ENCODE measurements at places on chromosomes 4 and X.

GRCh38 chr4:67292636-67293035 is 252.7 kb downstream of the CENPC start:
- no peak for DNase-seq

GRCh38 chr4:155975511-155975910 is 21.8 kb upstream of the CTSO start:
- no peak for DNase-seq

DNA sequence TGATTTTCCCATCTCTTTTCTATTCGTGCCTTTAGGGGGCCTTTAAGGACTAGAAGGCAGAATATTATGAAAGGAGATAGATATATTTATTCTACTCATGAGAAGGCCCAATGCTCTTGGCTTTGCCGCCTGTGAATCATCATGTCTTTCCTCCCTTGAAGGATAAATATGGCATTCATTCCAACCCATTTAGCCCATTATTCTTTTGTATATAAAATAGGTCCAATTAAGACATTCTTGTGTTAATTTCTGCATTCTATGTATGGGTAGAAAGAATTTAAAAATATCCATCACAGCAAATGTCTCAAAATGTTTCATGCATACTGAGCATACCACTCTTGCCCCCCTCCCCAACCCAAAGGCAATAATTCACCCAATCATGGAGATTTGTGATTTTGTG is 115.1 kb downstream of the AFF2 start:
- no peak for DNase-seq

DNA sequence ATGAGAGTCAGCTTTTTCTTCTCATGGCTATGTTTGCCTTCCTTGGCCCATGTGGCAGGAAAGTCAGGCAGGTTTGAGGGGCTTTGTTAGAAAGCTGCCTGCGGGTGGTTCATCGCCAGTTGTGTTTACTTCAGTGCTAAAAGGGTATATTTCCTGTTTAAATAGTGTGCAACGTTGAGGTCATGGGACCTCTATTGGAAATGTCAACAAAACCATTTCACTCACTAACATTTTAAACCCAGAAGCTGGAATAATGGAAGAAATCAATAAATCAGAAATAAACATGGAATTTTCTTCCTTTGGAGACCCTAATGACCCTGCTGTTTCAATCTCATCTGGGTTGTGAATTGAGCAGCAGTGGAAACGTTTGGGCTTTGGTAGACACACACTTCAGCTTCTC is 185.8 kb downstream of the ANKRD50 start:
- DNase-seq: no peak

DNA sequence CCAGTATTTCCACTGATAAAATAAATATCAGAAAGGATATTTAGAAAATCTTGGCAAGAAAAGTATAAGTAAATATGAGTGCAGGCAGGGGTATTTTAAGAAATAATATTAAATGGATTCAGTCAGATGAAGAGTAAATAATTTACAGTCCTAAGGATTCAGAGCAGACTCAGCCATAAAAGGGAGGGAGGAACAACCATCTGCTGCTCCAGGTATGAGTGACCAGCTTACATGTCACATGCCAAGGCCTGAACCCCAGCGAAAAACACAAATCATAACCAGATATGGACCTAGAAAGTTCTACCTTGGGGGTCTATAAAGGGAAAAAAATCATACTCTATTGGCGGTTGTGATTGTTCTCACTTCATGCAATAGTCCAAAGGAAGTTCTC is 166.8 kb downstream of the COL4A6 start:
- no peak for DNase-seq

DNA sequence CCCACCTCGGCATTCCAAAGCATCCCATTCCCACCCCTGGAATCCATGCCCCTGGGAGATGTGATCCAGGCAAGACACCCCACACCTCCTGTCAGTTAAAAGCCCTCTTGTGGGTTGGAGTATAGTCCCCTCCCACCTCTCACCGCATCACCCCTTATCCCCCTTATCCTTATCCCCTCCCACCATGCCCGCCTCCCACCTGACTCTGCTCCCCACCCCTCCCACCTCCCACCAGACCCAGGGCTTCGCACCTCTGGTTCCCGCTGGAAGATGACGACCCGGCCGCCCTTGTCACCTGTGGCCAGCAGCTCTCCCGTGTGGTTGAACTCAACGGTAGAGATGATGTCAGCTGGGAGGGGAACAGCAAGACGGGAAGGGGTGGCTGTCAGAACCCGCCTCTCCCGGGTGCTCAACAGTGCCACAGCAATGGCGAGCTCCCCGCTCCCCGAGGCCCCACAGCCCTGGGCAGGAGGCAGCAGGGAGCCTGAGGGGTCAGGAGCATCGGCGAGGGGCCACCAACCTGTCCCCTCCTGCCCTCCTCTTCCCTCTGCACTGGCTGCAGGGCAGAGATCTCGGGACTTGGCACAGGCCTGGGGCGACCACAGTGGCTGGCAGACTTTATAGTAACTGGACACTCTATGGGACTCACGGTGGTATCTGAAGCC is 91.5 kb downstream of the PPP2R2C start:
- DNase-seq: no peak

- DNase-seq: peak; percentile 93
These were observed 112.0 kb downstream of the SHROOM3 start for GRCh38 chr4:76546759-76547742.

DNA sequence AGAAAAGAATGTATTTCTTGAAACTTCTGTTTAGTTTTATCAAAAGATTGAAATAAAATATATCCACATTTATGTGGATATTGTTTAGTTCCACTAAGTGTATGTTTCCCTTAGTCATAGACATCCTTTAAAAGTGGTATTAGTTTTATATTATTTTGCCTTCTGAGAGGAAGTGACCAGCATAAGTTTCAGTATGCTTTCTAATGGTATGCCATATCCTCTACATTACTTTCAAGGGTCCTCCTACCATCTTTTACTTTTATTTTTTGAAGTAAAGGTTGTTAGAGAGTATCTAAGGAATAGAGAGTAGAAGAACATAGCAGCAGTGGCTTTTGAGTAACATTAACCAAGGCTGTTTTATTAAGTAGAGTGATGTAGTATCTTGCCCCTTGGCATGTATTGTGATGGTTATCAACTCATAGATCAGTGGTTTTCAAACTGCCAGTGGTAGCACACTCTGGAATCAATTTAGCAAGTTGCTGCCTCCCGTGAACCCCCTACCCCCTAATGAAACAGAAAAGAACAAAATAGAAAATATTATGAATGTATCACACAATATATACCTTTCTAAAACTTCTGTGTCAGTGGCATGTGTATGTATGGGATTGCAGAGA is 44.8 kb downstream of the RBPJ start:
- no peak for DNase-seq

DNA sequence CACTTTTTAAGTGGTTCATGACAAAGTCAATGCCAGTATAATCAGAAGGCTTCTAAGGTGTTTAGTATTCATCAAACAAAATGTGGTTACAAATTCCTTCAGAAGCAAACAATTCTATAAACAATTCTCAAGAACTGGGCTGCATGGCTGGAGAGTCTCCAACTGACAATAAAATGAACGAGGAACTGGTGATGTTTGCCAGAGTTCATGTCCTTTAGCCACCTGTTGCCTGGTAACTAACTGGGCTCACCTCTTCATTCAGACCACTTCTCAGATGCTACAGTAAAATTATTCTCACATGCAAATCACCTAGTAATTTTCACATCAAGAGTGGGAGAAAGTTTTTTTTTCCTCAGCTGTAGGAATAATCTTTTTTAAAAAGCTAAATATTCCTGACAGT is 53.3 kb downstream of the CAMK2D start:
- DNase-seq: peak; percentile 39

- no peak for DNase-seq
These were observed 49.7 kb upstream of the GPRIN3 start for GRCh38 chr4:89357340-89357739.

DNA sequence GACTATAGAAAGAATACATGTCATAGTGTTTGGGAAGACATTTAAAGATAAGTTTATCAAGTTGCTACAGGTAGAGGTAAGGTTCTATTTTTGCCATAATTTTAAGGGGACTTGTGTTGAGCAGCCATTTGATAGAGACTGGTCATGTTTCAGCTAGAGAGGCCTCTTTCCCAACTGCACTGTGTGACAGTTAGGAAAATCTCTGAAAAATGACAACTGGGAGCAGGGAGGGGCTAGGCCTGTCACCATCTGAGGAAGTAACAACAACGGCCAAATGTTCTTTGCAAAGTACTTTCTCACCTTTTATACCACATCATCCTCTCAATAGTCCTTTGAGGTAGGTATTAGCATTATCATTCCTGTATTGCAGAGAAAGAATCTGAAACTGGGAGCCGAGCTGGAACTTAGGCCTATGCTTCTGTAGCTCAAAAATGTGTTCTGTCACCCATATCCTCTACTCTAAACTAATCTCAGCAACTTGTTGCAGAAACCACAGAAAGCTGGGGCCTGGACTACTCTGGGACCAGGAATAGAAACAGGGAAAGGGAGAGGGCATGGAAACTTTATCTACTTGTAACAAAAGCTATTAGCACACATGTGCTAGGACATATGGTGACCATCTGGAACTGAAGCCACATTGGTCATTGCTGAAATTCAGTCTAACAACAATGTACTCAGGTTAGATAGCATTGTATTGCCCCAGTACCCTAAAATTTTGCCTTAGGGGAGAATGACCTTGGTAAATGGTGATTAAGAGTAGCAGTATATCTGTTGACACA is 198.9 kb downstream of the MID1IP1 start:
- DNase-seq: peak; percentile 75

GRCh38 chr4:4269331-4269731 is 20.6 kb downstream of the LYAR start:
- no peak for DNase-seq

GRCh38 chrX:38220024-38220414 is 652 bp downstream of the SRPX start:
- DNase-seq: peak; percentile 68

GRCh38 chr4:128538111-128538882 is 250.7 kb upstream of the PGRMC2 start:
- no peak for DNase-seq

GRCh38 chrX:79588233-79588632 is 221.1 kb upstream of the ITM2A start:
- no peak for DNase-seq

DNA sequence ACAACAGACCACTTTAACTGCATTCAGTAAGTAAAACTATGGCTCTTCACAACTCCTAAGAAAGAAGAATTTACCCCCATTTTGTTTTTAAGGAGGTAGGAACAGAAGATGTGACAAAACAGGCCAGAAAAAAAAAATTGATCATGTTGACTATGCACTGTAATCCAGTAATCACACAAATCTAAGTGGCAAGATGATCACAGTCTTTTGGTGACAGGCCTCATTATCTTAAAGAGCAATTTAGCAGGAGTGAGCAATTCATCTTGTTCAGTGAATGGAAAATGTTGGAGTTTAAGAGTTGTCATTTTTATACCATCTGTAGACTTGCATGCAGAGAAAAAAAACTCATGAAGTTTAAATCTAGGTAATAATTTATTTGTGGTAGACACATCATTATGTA is 115.1 kb downstream of the SLC39A8 start:
- no peak for DNase-seq

GRCh38 chr4:17846266-17846665 is 35.5 kb downstream of the NCAPG start:
- no peak for DNase-seq

DNA sequence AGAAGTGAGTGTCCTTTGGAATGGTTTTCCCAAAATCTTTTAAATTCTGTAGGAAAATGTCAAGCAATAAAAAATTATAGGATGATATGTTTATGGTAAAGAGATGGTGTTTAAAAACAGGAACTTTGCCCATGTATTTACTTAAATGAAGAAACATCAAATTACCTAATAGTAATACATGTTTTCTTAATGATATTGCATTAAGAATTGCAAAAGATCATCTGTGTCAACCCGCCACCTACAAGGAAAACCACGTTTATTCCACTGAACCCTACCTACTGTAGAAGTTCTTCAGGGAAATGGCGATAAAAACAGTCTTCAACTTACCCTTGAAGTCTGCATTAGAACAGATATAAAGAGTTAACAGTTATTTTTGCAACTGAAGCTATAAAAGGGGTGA is 67.2 kb upstream of the NDP start:
- no peak for DNase-seq
